ENCODE measurements at places on chromosomes 1 and 21.

- no peak for DNase-seq
These were observed 50.0 kb upstream of the PRELP start for GRCh38 chr1:203425663-203425975.

DNA sequence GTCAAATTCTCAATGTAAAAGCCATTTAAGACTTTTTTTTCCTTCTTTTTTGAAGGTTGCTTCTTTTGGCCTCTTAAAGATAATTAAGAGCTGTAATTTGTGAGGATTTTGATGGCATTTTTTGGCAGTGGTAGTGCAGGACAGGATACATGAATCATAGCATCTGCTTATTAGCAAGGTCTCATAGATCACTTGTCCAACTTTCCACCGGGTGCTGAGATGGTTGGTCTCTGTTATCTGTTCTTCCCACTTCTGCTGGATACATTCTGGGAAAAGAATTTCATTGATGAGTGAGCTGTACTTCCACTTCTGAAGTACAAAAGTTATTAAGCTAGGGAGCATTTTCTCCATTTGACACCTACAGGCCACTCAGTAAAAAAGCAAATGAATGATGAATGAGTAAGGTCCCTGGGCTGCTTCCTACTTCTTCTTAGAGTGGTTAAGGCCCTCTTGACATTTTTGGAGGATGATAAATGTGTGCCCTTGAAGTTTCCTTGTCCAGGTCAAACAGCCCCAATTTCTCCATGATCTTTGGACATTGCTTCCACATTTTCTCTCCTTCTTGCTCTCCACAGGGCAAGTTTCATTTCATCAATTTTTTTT lies 100.6 kb downstream of the ROR1 start:
- DNase-seq: no peak

GRCh38 chr1:104702731-104703130 lies 953.0 kb downstream of the AMY1C start:
- no peak for DNase-seq

GRCh38 chr1:155976062-155976912 lies 2.1 kb downstream of the ARHGEF2 start:
- DNase-seq: peak; percentile 96

DNA sequence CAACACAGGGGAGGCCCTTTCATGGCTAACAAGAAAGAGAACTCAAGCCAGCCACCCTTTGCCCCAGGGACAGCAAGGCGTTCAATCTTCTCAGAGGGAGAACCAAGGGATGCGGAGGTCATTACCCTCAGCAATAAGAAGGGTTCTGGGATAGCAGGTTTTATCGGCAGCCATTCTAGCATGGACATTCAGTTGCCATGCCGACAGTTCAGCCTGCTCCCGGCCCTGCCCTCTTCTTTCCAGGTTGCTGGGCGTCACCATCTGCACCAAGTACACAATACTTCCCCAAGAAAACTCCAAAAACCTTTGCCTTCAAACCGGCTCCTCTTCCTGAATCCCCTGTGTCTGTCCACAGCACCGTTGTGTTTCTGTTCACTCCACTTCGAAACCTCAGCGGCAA lies 47.1 kb downstream of the SYT2 start:
- DNase-seq: no peak

GRCh38 chr21:38639571-38640354 lies 141.5 kb upstream of the ERG start:
- peak; percentile 78 for DNase-seq

- DNase-seq: no peak
These were observed 52.4 kb downstream of the ARHGEF10L start for GRCh38 chr1:17591814-17592430.

DNA sequence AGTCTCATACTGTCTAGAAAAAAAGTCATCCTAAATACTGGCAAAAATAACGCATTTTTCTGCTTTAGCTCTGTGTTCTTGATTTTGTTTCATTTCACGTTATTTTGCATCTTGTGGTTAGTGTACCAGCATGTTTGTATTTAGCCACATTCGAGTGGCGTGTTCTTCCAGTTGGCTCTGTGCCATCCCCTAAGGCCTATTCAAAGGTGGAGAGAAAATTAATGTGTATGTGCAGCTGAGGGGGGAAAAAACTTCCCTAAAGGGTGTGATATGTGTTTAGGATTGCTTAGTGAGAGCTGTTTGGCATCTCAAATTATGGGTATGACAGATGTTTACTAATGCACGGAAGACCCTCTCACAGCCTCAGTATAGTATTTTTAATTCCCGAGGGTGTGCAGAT lies 12.1 kb downstream of the DNAJC16 start:
- DNase-seq: no peak

GRCh38 chr1:119871881-119872280 lies 24.4 kb downstream of the ADAM30 start:
- no peak for DNase-seq

DNA sequence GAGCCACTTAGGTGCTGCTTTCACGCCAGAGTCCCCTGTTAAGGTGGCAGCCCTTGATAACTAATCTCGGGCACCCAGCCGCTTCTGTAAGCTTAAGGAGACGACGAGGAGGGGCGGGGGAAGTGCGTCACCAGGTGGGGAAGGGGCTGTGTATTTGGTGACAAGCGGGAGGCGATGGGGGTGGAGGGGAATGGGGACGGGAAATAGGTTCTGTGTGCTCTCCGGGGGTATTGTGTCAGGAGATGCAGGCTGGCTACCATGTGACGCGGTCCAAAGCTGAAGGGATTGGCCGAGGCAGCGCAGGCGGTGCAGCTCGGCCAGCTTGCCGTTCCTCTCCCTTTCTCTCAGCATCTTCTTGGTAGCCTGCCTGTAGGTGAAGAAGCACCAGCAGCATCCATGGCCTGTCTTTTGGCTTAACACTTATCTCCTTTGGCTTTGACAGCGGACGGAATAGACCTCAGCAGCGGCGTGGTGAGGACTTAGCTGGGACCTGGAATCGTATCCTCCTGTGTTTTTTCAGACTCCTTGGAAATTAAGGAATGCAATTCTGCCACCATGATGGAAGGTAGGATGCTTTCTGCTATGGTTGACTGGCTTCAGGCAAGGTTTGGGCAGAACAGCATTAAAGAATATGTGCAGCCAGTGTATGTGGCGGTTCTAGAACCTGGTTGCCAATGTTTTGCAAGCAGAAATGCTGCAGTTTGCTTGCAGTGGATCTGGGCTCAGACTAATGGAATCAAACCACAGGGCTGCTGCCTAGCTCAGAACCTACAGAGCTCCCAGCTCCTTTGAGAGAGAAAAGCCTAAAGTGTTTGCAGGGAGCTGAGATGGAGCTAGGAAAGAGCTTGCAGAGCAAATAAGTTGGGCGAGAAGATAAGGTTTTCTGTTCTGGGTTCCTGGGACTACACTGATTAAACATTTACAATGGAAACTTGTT lies at the start of gene SGIP1:
Gene SGIP1 (plus strand): TSS at position 350 of the 937 bp plus-strand sequence. CDS start 206 bp downstream, at position 556.
- peak; percentile 74 for DNase-seq

DNA sequence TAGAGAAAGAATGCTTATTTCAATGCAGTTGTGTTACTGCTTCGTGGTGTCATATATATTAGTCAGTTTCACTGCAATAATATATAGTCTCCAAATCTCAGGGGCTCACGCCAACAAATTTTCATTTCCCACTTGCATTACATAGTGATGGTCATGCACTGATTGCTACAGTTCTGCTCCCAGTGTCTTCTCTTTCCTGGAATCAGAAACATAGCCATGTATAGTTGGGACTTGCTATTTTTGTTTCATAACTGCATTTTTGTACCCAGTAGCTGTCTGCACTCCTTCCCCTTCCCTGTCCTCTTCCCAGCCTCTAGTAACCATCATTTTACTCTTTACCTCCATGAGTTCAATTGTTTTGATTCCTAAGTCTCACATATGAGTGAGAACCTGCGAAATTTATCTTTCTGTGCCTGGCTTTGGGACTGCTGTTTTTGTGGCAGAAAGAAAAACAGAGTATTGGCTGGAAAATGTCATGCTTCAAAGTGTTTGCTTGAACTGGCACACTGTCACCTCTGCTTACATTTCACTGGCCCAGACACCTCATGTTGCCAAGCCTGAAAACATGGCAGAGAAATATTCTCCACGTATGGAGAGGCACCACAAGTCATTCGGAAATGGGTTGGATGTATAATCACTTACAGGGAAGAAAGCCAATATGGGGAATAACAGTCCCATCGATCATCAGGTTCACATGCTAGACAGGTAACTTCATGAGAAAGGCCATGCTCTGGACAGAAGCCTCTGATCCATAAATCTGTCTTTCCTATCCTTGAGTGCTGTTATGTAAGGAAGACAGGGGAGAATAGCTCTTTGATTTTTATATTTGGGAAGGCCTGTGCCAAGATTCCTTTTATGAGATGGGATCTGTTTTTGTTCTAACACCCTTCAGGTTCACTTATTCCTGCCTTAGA lies 60.4 kb upstream of the BACH1 start:
- no peak for DNase-seq

Data from hematopoietic multipotent progenitor cell treated with erythropoietin and hydrocortisone succinate and interleukin-3 and kit ligand, for 4 days (in vitro differentiated cells).